Caudate nucleus (tissue), 63 donors: ENCODE measurements at places on chromosomes 7 and 10.
A peak's percentile ranks its signal among the peaks of the same experiment; 100 is the strongest.

- no peak for DNase-seq
Observed at GRCh38 chr10:133131734-133132472, 28.1 kb upstream of the KNDC1 start.

DNA sequence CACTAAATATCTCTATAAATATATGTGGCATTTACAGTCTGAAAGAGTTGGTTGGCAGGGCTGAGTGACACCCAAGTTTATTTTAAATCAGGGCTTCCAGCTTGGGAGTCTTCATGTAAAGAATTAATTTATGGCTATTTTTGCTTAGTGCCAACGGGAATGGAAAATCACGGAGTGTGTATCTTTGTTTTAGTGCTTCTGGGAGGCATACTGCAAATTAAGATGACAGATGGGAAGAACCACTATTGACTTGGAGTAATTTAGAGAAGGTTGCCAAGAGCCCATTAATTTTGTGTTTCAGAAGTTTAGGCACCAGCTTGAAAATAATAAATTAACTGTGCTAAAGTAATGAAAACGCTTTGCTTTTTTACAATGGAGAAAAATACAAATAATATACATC is 135.2 kb downstream of the GPR37 start:
- DNase-seq, result no peak

- DNase-seq, result no peak
Observed at GRCh38 chr10:60893231-60893630, 50.8 kb downstream of the RHOBTB1 start.

GRCh38 chr10:63711867-63712716 is 190.9 kb downstream of the REEP3 start:
- DNase-seq, result peak; percentile 34

GRCh38 chr7:125605241-125605640 is 675.6 kb upstream of the POT1 start:
- no peak for DNase-seq

- DNase-seq, result no peak
Observed at GRCh38 chr7:44076101-44076895, 6.0 kb downstream of the POLM start.

DNA sequence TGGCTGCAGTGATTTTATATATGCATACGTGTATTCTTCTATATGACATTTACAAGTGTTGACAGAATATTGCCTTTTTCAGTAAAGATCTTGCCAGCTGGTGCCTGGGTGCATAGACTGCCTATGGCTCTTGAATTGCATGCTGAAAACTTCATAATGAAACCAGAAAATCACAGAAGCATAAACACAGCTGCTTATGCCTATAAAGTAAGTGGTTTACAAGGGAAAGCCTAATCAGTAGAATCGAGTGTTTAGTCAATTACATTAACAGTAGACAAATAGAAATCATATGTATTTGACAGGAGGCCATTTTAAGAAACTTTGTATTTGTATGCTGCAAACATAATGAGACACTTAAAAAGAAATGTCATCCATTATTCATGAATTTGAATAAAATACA is 82.5 kb downstream of the TMEM168 start:
- DNase-seq, result no peak

- DNase-seq, result no peak
Observed at GRCh38 chr10:96511044-96511945, 2.4 kb downstream of the TLL2 start.

DNA sequence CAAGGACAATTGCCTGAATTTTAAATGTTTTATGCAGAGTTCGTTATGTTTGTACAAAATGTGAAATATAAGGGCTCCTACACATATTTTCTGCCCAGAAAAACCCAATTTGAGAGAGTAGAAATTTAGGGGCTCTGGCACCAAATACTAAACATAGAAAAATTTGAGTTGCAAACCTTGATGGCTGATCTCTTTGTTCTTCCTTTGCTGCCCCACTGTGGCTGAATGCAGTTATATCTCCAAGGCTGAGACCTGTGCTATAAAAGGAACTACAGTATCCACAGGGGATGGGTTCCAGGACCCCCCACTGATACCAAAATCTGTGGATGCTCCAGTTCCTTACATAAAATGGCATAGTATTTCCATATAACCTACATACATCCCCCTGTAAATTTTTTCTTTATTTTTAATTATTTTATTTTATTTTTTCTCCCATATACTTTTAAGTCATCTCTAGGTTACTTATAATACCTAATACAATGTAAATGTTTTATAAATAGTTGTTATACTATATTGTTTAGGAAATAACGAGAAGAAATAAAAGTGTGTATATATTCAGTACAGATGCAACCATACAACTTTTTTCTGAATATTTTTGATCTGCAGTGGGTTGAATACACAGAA is 22.5 kb downstream of the CFAP43 start:
- DNase-seq, result peak; percentile 1

- no peak for DNase-seq
Observed at GRCh38 chr10:35934642-35934995, 292.5 kb upstream of the FZD8 start.

- no peak for DNase-seq
Observed at GRCh38 chr7:30272126-30272525, 12.3 kb upstream of the ZNRF2 start.

DNA sequence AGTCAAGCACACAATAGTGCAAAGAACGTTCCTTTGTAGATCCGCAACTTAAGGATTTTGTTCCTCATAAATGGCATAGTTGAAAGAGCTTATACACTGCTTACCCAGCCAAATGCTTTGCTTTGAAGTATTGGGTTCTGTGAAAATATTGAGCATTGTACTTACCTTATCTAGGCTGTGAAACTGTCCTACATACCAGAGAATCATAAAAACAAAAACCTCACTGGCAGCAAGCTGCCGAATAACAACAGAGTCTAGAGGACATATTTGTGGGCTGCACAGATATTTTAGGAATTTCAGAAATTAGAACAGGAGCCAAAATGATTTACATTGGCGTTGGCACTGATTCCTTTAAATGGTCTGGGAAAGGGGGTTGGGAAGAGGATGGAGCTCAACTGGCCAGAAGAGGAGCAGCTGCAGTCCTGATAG is 174.8 kb downstream of the RTKN2 start:
- DNase-seq, result no peak

DNA sequence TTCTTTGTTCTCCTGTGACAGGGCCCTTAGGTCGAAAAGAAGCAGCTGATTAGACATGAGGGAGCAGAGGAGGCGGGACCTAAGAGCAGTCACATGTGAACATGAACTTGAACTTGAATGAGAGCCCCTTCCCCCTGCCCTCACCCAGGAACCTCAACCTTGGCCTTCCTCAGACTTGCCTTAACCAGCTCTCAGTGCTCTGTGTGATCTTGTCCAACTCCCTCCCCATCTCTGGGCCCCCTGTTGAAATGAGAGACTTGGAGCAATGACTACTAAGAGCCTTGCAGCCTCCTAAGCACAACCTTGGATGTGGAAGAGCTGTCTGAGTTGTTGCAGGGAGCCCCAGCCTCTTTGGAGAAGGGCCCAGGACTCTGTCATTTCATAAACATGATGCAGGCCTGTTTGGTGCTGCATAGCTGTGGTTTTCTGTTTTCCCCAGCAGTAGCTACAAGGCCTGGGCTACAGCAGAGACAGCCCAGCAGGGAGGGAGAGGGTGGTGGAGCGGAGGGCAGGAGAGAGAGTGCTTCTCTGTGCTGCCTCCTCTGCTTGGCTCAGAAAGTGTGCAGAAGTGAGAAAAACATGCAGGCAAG is 123.9 kb upstream of the ZMIZ1 start:
- no peak for DNase-seq

DNA sequence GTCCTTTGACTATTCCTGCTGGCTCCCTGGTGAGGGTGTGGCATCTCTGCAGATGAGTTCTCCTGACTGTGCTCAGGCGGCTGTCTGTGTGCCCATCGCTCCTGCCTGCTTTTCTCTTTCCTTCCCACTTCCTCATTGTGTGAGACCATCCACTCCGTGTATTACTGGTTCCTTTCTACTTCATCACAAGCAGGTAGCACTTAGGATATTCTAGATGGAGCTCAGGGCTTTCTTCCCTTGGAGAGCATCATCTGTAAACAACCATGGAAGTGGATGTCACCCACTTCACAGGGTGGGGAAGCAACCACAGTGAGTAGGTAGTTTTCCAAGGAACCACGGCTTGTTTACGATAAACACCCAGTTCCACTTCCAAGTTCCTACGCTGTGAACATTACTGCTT is 15.7 kb downstream of the DNAJB6 start:
- no peak for DNase-seq

DNA sequence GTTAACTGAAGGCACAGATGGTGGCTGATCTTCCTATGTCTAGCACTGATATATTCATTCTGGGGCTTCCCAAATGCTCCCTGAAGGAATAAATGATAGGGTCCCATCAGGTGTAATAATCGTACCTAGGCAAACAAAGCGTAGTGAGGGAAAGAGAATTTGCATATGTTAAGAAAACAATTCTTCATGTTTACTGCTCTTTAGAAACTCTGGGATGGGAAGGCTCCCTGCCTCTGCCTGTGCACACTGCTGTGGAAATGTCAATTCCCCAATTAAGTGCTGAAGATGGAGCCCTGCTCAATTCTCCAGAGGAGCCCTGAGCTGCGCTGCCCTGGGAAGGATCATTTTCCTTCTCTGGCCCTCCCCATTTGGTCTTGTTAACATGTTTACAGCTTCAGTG is 380.9 kb upstream of the ADARB2 start:
- no peak for DNase-seq

GRCh38 chr10:129896136-129896859 is 67.8 kb downstream of the EBF3 start:
- DNase-seq, result no peak

- no peak for DNase-seq
Observed at GRCh38 chr10:122373108-122373507, 1.4 kb upstream of the PLEKHA1 start.

- DNase-seq, result no peak
Observed at GRCh38 chr7:36021917-36022550, 131.0 kb upstream of the EEPD1 start.

- no peak for DNase-seq
Observed at GRCh38 chr10:80429521-80429973, 21.2 kb downstream of the PRXL2A start.

GRCh38 chr10:26806557-26806956 is 54.2 kb downstream of the ABI1 start:
- no peak for DNase-seq

DNA sequence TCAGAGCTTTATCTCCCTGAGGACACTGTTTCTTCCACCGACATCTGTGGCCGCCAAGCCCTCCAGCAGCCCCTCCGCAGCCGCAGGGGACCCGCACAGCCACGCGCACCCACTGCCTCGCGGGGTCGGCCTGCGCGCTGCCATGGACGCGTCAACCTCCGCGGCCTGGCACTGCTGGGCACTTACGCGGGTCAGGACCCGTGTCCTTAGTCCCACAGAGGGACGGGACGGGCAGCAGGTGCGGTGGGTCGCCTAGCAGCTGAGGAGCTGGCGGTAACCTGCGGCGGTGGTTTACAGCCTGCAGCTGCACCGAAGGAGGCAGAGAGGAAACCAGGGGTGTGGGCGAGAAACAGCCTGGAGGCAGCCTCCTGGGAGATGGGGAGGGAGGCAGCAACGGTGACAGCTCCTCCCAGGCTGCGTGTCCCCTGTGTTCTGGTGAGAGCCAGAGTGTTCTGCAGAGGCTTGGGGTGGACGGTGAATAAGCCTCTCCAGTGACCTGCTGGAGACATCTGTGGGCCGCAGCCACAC is 61.3 kb downstream of the SEC61G start:
- no peak for DNase-seq

GRCh38 chr10:62961951-62962523 is 145.9 kb upstream of the EGR2 start:
- no peak for DNase-seq

GRCh38 chr10:12051241-12051640 is 8.6 kb upstream of the UPF2 start:
- DNase-seq, result no peak

DNA sequence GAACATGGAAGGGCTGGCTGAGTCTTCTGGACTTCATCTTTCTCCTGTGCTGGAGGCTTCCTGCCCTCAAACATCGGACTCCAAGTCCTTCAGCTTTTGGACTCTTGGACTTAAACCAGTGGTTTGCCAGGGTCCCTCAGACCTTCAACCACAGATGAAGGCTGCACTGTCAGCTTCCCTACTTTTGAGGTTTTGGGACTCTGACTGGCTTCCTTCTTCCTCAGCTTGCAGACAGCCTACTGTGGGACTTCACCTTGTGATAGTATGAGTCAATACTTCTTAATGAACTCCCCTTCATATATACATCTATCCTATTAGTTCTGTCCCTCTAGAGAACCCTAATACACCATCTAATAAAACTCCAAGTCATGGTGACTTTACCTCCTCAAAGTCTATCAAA is 4.0 kb upstream of the CLEC5A start:
- DNase-seq, result no peak

- DNase-seq, result no peak
Observed at GRCh38 chr10:125158601-125159485, 1.5 kb downstream of the CTBP2 start.

GRCh38 chr7:126569402-126569801 is 683.3 kb downstream of the GRM8 start:
- no peak for DNase-seq

DNA sequence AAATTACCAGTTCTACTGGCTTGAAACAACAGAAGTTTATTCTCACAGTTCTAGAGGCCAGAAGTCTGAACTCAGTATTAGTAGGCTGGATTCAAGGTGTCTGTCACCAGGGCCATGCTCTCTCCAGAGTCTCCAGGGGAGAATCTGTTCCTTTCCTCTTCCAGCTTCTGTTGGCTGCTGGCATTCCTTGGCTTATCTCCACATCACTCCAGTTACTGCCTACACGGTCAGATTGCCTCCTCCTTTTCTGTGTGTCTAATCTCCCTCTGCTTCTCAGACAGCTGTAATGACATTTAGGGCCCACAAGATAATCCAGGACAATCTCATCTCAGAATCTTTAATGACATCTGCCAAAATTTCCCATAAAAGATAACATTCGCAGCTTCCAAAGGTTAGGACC is 36.6 kb downstream of the MAPK8 start:
- no peak for DNase-seq

GRCh38 chr7:105990727-105991453 is 27.8 kb downstream of the CDHR3 start:
- DNase-seq, result no peak

DNA sequence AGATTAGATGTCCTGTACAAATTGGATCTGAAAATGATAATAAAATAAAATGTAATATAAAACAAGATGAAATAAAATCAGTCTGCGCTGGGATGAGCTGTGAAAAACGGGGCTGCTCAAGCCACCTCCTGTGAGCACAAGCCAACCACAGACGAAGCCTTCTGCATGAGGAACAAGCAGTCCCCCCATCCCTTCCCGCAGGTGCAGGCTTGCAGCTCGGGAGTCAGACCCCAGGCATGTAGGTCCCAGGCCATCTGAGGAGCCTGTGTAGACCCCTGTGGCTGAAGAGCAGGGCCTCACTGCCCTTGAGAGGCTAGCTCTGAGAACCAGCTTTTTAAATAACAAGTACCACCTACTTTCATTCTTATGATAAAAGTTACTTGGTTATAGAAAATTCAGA is 123.4 kb downstream of the TNS3 start:
- DNase-seq, result no peak

- no peak for DNase-seq
Observed at GRCh38 chr10:71259815-71260501, 47.6 kb downstream of the UNC5B start.

GRCh38 chr10:58796242-58796641 is 283.6 kb downstream of the BICC1 start:
- DNase-seq, result no peak
